ENCODE measurements at places on chromosomes 16 and 17.

DNA sequence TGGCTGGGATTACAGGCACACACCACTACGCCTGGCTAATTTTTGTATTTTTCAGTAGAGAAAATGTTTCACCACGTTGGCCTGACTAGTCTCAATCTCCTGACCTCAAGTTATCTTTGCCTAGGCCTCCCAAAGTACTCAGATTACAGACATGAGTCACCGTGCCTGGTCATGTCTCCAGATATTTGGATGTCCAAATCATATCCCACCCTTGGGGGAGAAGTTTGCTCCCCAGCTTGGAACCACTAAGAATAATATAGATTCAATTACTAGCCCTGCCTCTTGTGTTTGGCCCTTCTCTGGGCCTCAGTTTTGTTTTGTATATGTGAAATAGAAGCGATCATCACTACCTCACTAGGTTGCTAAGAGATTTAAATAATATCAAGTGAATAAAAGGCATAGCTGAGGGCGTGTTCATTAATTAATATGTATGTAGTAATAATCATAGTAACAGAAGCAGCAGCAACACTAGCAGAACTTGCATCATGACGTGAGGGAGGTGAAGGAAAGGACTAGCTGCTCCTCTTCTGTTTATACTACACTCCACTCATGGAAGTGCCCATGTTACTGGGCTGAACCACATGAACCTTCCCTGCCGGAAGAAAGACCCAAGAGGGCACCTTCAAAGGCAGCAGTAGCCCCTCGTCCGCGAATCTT lies 253.6 kb upstream of the XYLT1 start:
- DNase-seq, result no peak

DNA sequence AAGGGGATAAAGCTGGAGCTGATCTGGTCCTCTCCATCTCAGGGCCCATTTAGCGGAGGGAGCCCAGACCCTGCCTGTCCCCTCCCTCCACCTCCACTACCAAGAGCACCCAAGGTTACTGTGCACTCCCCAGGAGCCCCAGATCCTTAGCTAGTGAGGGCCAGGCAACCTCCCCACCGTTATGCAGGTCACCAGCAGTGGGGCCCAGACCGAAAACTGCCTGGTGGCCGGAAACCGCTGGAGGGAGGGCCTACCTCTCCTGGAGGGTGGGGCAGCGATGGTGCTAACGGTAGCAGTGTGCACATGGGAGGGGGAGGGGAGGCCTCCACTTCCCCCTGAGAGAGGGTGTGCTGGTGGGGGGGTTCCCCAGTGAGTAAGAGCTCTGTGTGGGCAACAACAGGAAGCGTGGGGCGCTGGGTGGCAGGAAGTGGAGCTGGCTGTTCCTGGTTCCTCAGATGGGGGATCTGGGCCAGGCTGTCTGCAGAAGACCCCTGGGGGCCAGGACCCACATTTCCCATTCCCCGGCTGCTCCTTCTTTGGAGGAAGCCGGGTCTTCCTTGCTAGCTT lies 4.4 kb downstream of the FMNL1 start:
- DNase-seq, result peak; percentile 98

DNA sequence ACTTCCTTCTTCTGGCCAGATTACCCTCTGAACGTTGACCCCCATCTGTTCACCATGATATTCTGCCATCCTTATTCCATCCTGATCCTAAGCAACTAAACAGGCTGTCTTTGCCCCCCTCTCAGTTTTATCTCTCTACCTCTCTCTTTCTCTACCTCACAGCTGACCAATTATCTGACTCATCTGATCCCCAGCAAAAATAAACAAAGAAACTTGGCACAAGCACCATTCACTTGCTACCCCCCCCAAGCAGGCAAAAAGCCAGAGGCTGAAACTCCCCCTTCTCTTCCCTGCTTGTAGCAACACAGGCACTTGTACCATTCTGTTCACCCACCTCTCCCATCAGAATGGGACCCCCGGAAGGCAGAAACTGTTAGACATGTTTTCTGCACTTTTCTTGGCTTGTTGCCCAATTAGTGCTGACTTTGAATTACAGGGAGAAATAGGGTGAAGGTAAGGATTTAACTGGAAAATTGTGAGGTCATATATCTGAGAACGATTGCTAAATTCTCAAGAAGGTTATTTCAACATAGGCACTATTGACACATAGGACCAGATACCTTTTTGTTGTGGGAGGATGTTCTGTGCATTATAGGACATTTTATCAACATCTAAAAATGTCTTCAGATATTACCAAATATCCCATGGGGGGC lies 163.2 kb downstream of the TOX3 start:
- DNase-seq, result no peak

DNA sequence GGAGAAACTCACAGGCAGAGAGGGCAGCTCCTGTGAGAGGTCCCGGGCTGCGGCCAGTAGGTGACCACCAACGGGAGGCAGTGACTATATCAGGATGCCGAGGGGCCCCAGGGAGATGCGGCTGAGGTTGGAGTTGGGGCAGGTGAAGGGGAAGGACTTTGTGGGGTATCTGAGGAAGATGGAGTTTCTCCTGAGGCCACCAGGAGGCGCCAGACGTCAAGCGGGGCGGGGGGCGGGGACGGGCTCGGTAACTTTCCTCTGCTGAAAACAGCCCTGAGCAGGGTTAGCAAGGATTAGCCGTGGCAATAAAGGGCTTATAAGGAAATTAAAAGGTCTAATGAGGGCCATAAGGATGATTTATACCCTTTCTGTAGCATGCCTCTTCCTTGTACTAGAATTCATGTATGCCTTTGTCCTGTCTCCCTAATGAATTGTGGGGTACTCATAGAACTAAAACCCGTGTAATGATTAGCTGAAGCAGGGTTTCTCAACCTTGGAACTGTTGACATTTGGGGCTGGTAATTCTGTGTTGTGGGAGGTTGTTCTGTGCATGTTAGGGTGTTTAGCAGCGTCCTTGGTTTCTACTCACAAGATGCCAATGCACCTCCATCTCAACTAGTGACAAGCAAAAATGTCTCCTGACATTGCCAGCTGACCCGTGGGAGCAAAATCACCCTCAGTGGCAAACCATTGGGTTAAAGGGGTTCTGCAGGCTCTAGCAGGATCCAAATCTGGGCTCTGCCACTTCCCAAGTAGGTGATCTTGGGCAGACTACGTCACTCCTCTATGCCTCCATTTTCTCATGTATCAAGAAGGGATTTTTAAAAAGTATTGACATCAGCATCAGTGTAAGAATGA lies 74.8 kb upstream of the GRIN2A start:
- peak; percentile 46 for DNase-seq

DNA sequence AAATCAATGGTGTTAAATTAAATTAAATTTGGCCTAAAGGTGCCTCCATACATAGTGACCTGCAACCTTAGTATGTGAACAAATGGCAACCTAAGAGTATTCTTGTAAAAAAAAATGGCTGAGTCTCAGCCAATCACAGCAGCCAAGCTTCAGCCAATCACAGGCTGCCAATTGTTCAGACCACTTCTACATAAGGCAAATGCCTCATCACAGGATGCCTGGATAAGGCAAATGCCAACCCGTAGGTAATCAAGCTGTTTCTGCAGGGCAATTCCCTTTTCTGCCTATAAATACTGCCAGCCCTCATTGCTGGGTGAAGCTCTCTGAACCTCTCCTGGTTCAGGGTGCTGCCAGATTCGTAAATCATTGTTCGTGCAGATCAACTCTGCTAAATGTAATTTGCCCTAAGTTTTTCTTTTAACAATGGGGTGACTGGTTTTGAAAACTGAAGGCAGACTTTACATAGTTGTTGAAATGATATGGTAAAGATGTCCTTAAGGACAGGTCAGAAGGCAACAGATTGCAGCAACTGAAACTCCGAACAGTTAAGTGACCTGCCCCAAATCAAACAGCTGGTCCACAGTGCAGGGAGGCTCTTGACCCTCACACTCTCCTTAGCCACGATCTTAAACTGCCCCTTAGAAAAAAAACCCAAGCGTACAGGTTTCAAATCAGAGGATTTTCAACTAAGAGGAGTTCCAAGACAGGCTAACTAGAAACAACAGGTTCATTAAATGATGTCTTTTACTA lies 50.3 kb downstream of the N4BP1 start:
- no peak for DNase-seq
